ENCODE measurements at places on chromosomes 16 and 17. TPM values are rescaled to one million over a fixed set of nuclear protein-coding genes. Genes with fewer than 3 reads are reported as not detected.

SOCS7 gene
- 18.0 TPM for total RNA-seq

KRT17 gene
- 33.5 TPM for total RNA-seq

COX6A2 gene
- not detected for total RNA-seq

EVI2A gene
- 6.9 TPM for total RNA-seq

GDPD3 gene
- 4.6 TPM for total RNA-seq

KRT37 gene
- total RNA-seq, result not detected

TM4SF5 gene
- not detected for total RNA-seq

GPRC5B gene
- total RNA-seq, result 14.5 TPM

ZNF778 gene
- total RNA-seq, result 9.5 TPM

MT1M gene
- 0.48 TPM for total RNA-seq
